T-helper 2 cell (primary cell): ENCODE measurements at places on chromosomes 1 and 21.
A peak's percentile ranks its signal among the peaks of the same experiment; 100 is the strongest.

GRCh38 chr1:203050826-203051225 lies 24.5 kb downstream of the PPFIA4 start:
- DNase-seq: no peak

DNA sequence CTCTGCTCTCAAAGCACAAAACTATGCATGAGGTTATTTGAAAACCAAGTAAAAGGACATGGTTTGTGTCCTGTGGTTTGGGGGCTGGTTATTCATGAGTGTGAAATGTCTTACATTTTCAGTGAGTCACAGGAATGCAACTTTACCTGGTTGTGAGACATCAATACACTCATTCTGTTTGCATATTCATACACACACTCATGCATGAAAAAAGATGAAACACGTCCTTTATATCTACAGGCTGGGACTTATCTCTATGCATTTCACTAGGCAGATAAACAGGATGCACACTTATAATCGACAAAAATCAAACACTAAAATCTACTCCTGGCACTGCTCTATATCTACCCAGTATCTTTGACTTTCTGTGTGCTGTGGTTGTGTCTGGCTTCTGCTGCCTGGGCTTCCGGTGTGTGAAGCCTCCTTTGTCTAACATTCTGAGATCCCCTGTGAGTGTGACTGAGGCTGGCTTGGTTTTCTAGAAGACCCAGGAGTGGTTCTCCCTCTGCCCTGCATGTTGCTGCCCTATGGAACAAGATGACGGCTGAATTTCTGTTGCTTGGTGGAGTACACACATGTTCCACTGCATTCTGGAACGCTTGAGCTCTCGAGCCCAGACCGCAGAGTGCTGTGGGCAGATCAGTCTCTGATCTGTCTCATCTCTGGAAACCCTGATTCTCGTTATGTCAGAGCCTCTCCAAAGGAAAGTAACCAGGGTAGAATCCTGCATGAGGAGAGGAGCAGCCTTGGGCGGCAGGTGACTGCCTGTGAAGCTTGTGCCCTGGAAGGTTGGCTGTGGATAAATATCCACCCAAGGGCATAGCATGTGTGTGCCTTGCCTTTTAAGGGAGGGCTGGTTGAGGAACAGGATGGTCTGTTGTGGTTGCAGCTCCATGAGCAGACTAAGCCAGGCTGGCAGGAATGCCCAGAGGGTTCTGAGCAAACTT lies 19.7 kb upstream of the FASLG start:
- DNase-seq: peak; percentile 93

- DNase-seq: no peak
Measured at GRCh38 chr1:233490488-233490887, 123.4 kb upstream of the KCNK1 start.

DNA sequence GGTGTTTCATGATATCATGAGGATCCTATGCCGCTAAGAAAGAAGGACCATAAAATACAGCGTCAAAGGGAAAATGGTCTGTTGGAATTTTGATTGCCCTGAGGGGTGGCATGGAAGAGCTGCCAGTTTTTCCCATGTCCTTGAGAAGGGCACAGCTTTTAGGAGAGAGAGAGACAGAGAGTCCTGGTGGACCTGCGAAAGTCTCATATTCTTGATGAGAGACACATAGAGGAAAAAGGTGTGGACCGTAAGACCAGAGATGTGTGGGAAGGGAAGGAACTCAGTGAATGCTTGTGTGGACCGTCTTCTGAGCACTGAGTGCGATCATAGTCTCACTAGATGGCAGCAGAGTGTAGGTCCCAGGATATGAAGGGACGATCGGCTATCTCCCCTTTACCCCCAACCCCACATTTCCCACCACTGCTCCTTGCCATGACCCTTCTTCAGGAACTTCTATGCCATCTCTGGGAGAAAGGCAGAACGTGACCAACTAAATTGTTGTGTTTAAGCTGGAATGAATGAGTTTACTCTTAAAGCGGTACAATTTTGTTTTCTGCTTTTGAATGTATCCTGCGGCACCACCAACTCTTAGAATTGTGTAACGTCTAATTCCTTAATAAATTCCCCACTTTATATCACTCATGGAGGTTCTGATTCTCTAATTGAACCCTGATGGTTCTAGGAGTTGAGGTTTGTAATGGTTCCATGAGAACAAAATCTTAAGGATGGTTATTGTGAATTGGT lies 117.7 kb downstream of the CTH start:
- no peak for DNase-seq

DNA sequence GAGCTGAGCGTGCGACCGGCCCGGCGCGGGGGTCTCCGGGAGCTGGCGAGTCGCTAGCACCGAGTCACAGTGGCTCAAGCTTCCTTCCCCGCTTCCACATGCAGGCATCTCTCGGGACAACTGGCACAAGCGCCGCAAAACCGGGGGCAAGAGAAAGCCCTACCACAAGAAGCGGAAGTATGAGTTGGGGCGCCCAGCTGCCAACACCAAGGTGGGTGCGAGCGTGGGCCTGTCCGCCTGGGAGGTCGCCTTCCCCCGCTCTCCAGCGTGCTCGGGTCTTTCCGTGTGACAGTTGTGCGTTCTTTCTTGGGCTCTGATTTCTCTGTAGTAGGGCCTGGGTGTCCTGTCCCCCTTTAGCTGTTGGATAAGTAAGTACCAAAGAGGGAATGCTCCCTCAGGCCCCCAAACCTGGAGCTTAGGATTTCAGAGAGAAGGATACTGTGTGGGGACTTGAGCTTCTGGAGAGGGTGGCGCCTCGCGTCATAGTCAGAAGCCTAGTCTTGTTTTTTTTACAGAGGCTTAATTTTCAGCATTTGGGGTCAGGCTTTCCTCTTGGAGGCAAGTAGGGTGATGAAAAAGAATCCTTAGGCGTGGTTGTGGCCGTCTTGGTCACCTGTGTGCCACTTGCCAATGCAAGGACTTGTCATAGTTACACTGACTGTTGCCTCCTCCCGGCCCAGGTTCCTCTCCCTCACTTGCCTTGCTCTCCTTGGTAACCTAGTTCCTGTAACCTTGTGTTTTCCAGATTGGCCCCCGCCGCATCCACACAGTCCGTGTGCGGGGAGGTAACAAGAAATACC lies 790 bp downstream of the RPS8 start:
- DNase-seq: peak; percentile 56

GRCh38 chr21:17709266-17709611 lies 96.5 kb upstream of the BTG3 start:
- no peak for DNase-seq

GRCh38 chr1:54874079-54874830 lies 12.7 kb downstream of the DHCR24 start:
- no peak for DNase-seq

DNA sequence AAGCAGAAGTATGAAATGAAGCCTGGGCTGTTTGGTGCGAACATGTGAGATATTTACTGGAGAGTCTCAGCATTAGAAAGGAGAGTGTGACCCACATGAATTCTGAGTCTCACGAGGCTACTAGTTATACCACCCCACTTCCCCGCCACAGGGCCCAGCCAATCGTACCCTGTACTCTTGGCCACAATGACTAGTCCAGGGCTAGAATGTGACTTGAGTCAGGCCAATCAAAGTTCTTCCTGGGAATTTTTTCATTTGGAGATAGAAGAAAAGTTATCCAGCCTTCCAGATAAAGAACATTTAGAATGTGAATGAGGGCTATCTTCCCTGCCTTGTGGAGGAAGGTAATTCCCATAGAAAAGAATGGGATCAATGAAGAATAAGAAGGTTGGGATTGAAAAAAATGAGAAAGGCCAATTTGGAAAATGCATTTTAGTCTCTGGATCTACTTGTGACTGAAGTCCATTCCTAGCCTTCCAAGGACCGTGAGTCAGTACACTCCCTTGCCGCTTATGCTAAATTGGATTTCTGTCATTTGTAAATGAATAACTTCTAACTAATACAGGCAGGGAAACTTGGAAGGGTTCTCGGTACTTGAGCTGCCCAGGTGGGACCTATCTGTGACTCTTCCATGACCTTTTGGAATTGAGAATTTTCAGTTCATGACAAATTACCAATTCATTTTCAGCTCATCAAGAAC lies 12.3 kb upstream of the RIMKLA start:
- no peak for DNase-seq

DNA sequence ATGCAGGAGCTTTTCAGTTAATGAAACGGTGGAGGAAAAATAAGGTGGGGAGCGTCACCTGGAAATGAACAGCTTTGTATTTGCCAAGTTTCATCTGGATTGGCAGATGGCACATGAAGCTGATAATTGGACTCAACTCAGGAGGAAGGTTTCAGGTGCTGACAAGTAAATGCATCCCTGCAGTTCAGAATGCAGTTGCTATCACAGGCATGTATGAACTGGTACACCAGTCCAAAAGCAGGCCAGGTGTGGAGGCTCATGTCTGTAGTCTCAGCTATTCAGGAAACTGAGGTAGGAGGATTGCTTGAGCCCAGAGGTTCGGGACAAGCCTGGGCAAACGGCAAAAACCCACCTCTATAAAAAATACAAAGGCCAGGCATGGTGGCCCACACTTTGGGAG lies 15.5 kb downstream of the DEGS1 start:
- no peak for DNase-seq

- no peak for DNase-seq
Measured at GRCh38 chr1:52186449-52186848, 44.6 kb downstream of the ZFYVE9 start.

DNA sequence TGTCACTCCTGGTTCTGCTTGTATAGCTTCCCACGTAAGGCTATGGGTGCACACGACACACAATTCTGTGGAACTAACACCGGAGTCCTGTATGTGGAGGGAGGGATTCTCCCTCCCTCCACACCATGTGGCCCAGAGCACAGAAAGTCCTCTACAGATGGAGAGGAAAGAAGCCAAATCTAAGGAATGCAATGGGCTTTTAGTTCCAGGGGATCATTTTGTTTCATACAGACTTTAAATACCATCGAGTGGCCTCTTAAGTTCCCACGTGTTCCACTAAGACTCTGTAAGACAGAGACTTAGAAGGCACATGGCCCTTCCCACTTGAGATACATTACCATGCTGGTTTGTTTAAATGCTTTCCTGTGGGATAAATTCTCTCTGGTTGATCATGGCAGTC lies 156.0 kb downstream of the TGFB2 start:
- DNase-seq: no peak

- no peak for DNase-seq
Measured at GRCh38 chr1:118960567-118961136, 27.5 kb downstream of the TBX15 start.

- no peak for DNase-seq
Measured at GRCh38 chr1:222928212-222928611, 113.4 kb downstream of the DISP1 start.

GRCh38 chr1:2408456-2408855 lies 3.9 kb downstream of the PEX10 start:
- no peak for DNase-seq

DNA sequence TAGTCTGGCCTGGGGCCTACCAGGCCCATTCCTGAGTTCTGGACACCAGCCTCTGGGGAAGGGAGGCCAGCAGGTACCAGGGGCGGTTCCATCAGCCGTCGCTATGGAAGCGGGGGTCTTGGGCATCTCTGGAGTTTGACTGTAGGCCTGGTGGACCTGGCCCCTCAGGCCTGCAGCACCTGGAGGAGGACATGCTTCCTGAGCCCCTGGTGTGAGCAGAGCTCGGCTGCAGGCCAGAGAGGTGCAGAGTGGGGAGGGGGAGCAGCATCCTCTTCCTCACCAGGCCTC lies 7.8 kb downstream of the MYBPH start:
- no peak for DNase-seq

GRCh38 chr1:47416319-47417169 lies 459 bp downstream of the FOXE3 start:
- no peak for DNase-seq

GRCh38 chr1:93667642-93668041 lies 14.0 kb downstream of the BCAR3 start:
- no peak for DNase-seq

GRCh38 chr1:25817840-25818501 lies 1.8 kb upstream of the MTFR1L start:
- no peak for DNase-seq

- no peak for DNase-seq
Measured at GRCh38 chr1:159900086-159900680, at the start of gene CFAP45. Gene CFAP45, minus strand, starts transcription at chr1:159900165. Its CDS starts 67 bp downstream, at chr1:159900098.

GRCh38 chr21:33289199-33289819 lies 23.1 kb downstream of the IL10RB start:
- DNase-seq: no peak

DNA sequence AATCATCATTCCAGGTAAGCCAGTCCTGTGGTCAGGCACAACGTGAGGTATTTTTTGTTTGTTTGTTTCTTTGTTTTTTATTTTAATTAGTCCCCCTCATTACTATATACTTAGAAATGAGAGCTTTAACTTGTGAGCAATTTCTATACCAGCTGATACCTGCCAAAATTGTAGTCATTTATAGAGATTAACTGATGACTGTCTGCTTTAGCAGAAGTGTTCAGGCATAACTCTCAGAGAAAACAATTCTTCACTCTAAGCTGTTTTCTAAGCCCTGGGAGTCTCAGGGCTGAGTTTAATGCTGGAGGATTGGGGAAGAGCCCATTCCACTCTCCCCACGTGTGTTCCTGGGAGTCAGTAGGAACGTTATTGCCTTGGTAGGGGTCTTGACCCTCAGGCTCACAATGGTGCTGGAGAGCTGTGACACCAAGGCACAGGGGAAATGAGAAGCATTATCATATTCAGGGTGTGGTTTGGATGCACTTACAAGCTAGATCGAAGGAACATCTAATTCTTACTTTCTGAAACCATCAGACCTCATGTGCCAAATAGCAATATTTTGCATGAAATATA lies 168.2 kb downstream of the CLIC6 start:
- no peak for DNase-seq

- DNase-seq: no peak
Measured at GRCh38 chr1:204583909-204584632, 67.9 kb downstream of the MDM4 start.

- no peak for DNase-seq
Measured at GRCh38 chr1:77024500-77024899, 157.2 kb downstream of the ST6GALNAC5 start.

- no peak for DNase-seq
Measured at GRCh38 chr1:39182804-39183203, 21.7 kb upstream of the MACF1 start.

GRCh38 chr1:55124470-55124869 lies 85.1 kb downstream of the PCSK9 start:
- DNase-seq: no peak

DNA sequence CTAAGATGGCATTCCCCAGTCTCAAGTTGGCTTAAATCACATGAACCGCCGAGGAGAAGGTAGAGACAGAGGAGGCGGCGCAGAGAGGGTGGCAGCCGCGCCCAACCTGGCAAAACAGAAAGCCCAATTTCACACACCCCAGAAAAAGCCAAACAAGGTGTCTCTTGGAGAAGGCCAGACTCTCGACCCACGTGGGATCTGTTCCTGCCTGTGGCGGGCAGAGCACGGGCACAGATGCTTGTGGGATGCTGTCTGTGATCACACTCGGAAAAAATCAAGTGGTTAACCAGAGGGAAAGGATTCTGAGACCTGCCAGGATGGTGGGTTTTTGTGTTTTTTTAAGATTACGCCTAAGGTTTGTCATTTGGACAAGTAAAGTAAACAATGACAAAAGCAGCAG lies 80.7 kb downstream of the MRPL37 start:
- no peak for DNase-seq

- no peak for DNase-seq
Measured at GRCh38 chr1:156993426-156994147, 52.0 kb downstream of the ARHGEF11 start.

GRCh38 chr1:108785264-108785663 lies 38.8 kb downstream of the STXBP3 start:
- DNase-seq: no peak
